ENCODE measurements at places on chromosomes 6 and 20.

- no peak for DNase-seq
Observed at GRCh38 chr6:56242346-56242745, 5.0 kb downstream of the COL21A1 start.

DNA sequence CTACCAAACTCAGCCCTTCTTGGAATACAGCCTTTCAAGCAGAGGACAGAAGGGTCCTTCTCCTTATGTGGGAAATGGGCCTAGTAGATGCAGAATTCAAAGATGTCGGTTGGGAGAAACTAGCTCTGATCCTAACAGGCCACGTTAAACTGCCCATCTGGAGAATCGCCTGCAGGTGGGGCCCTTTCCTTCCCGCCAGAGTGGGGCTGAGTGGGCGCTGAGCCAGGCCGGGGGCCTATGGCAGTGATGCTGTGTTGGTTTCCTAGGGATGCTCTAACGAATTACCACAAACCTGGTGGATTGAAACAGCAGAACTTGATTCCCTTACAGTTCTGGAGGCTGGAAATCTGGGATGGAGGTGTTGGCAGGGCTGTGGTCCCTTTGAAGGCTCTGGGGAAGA lies 9.1 kb downstream of the MAPK13 start:
- DNase-seq = no peak

DNA sequence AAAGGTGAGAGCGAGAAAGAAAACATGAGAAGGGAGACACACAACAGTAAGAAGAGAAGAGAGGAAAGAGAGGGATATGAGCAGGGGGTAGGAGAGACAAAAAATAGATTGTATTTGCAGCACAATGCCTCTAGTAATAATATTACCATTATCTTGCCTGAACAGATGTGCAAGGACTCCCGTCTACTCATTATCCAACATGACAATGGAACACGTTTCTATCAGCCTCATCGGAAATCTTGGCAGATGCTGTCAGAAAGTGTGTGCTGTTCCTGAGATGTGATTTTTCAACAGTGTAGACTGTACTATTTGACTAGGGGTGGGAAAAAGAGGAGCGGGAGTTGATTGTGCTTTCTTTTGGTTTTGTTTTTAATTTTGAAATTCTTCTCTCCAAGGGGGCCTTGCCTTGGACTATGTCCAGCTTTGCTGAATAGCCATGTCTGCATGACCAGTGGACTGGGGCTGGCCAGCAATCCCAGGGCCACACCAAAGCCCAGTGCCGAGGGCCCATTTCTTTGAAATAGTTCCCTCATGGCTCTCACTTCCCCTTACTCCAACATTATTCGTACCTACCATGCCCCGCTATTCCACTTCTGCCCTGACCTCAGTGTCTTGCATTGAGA lies 11.3 kb upstream of the TRAM2 start:
- no peak for DNase-seq

- DNase-seq = no peak
Observed at GRCh38 chr6:143336446-143337152, 113.9 kb downstream of the ADAT2 start.

DNA sequence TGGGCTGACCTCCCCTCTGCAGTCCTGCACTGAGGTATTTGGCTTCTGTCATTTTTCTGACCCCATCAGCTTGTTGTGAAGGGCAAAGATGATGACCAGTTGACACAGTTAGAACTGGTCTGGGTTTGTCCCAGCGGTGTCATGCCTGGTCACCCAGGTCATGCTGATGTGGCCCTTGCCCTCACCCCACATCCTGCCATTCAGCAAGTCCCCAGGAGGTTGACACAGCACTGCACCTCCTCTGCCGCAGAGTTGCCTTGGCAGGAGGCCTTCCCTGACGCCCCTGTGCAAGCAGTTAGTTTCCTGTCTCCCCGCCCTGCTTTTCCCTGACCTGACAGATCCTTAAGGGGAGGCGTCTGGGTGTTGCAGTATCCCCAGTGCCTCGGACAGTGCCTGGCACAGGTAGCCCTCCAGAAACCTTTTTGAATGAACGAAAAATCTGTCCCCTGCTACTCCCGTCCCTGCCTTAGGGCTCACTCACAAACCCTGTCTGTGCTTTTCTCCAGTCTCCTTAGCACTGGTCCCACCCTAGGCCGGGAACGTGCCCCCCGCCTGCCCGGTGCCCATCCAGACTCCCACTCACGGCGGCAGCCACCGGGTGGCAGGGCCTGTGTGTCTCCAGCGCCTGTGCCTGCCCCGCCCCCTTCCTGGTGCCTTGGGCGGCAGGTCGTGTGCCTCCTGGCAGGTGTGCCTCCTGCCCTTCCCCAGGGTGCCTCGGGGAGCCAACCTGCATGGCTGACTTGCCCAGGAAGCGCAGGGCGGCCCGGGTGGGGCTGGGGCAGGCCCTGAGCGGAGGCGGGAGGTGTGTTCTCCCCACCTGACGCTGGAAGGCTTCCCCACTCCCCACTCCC lies 146.3 kb upstream of the RNF24 start:
- no peak for DNase-seq

DNA sequence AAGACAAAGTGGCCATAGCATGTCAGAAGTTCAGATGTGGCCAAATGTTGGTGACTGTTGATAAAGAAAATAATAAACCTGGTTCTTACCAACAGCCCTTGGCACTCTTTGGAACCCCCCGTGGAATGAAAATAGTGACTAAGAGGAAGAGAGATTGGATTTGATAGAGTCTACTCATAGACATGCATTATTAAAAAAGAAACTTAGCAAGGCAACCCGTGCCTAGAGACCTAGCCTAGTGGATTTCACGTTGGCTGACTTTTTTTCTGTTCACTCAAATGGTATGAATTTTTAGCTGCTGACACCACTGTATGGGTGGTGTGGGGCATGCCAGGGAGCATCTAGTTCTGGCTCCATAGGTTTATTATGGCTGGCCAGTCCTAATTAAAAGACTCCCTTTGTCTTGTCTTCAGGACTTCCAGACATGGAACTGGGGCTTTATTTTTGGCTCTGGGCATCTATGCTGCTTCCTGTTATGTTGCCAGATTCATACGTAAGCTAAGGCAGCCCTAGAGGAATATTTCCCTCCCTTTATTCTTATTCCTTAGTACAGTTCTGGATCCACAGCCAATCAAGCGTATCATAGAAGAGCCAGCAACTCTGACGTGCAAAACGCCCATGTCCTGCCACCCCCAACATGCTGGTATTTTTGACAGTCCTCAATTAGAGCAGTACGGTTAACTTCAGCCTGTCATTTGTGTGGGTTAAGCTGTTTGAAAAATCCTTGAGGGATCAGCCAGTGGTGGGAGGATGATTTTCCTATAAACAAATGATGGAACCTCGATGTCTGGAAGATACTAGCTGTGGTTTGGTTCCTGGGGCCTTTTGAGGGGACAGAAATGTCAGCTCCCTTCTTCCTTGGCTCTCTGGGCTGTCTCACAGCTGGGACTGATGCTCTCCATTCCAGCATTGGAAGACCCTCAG lies 127.5 kb downstream of the ISM1 start:
- DNase-seq = no peak

DNA sequence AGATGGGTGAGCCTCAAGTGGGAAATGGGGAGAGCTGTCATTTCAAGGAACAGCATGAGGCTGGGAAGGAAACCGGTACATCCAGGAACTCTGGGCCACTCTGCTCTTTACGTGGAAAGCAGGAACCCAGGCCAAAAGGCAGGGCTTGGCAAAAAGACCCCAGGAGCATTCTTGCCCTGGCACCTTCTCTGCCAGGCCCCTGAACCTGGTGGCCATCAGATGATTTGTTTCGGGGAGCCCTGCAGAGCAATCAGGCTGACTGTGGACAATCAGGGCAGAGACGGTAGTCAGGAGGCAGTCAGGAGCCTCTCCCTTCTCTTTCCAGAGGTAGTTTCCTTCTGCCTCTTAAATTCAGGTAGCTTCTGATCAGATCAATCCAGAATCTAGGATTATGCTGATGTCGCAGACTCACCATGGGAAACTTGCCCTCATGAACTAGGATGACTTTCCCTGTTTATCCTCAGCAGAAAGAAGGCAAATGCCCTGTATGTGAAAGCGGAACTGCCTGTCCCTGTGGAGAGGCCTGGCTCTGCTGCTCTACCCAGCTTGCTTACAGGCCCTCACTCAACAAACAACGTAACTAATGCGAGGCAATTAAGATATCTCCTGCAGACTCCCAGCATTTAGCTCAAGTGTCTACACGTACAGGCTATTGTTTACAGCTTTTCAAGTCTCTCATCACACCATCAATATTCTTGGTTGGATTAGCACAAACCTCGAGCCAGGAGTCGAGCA lies 36.6 kb downstream of the EZR start:
- no peak for DNase-seq

GRCh38 chr20:56151834-56152233 lies 96.7 kb upstream of the MC3R start:
- no peak for DNase-seq

DNA sequence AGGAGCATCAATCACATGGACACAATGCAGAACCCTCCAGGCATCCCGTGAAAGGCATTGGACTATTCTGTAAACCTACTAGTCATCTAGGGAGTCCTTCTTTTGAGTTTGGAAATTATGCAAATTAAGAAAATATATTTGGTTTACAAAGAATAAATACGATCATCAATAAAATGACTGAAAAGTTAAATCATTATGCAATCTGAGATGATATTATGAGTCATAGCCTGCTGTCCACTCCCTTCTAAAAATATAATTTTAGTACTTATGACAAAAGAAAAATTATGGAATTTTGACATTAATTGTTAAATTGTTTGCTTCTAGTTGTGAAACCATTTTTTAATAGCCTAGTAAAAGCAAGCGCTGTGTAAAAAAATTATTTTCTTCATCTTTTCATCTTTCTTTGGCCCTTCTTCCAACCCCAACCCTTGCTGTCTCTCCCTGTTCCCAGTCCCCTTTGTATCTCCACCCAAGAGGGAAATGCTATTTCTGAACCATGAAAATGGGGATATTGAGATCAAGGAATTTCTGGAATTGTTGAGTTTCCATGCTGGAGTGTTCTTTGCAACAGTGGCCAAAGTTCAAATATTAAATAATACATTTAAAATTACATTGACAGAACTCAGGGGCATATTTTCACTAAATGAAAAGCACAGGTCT lies 599.8 kb downstream of the COL12A1 start:
- DNase-seq = no peak

DNA sequence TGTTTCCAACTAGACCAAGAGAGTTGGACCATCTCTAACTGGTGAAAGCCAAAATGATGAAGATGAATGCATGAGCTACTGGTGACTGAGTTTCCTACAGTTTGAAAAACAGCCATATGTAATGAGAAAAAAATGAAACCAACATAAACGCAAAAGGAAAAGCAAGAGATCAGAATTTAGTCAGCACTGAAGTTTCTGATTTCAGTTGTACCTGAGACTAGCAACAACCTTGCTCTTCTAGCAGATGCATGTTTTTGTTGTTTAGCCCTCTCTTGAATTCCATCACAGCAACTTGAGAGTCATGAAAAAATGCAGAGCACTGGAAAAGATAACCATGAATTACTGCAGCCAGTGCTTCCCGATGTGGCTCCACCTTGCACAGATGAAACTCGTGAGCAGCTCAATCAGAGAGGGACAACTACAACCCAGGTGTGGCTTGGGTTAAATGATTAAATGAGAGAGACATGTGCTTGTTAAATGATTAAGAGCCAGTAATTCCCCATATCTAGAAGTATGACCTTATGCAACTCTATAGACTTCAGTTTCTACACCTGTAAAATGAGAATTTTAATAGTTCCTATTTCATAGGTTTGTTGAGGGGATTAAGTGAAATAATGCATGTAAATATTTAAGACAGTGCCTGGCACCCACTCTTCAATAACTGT lies 104.8 kb downstream of the ELOVL4 start:
- DNase-seq = no peak

- no peak for DNase-seq
Observed at GRCh38 chr6:111441678-111442243, 41.3 kb downstream of the REV3L start.

DNA sequence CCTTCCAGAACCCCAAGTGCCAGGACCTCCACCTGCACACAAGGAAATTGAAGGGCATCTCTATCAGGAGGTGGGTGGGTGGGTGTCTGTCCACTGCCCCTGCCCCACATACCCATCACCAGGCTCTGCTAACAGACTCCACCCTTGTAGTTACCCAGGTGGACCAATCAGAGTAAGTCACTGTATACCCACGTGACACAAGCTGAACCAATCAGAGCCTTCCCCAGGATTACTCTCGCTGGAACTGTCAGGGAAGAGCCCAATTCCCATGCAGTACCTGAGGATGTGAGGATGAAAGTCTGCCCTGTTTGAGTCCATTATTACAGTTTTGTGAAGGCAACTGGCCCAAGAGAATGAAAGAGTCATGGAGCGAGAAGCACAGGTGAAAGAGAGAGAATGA lies 4.2 kb downstream of the OCSTAMP start:
- no peak for DNase-seq

DNA sequence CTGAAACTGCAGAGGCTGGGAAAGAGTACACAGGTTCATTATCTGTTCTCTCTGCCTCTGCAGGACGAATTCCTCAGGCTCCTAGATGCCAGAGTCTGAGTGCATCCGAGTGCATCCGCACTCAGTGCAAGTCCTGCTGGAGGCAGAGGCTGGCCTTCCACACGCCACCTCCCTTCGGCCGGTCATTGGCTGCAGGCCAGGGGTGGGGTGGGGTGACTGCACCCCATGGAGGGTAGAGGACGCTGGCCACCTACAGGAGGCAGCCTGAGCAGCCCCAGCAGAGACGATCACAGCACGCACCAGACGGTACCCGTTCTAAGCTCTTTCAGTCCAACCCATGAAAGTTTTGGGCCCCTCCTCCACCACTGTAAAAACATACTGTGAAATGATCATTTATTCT lies 11.7 kb downstream of the SFT2D1 start:
- DNase-seq = no peak

- DNase-seq = no peak
Observed at GRCh38 chr6:79911992-79912391, 35.4 kb downstream of the ELOVL4 start.

DNA sequence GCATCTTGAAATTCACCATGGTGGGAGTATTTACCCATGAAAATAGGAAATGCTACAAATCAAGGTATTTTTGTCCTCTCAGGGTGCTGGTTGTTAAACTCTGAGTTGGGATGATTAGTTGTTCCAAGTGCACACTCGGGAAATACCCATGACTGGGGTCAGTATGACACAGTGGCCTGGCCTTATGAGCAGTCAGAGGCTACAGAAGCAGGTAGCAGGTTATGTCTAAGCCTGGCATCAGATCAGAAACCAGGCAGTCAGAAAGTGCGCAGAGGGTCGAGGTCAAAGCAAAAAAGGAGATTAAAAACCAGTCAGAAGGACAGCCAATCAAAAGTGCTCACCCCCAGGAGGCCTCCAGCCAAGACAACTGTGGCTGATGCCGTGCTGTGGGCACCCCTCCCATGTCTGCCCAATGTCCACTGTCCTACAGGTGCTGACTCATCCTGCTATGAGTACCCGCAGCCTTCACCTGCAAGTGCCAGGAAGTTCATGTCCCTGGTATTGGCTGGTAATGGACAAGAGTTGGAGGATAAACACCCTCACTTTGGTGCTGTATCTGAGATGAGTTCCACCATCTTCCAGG lies 117.4 kb upstream of the SLC24A3 start:
- DNase-seq = no peak

- DNase-seq = no peak
Observed at GRCh38 chr20:19729672-19730071, 28.4 kb upstream of the RIN2 start.

DNA sequence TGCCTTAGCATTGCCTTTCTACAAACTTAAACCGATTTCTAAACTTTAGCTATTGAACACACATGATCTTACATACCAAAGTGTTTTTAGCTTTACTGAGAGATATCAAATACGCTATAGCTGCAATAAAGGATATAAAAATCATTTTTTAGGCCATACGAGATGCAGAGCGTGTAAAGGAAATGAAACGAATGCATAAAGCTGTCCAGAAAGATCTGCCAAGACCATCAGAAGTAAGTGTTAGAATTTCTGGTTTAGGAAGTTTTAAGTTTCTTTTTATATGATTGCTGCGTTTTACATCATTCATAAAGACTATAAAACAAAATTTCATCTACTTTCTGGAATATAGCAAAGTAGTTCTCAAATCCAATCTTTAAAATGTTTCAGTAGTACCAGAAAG lies 38.4 kb downstream of the CDC5L start:
- DNase-seq = no peak
